ENCODE measurements at places on chromosomes 7 and 10.
A peak's percentile ranks its signal among the peaks of the same experiment; 100 is the strongest.

DNA sequence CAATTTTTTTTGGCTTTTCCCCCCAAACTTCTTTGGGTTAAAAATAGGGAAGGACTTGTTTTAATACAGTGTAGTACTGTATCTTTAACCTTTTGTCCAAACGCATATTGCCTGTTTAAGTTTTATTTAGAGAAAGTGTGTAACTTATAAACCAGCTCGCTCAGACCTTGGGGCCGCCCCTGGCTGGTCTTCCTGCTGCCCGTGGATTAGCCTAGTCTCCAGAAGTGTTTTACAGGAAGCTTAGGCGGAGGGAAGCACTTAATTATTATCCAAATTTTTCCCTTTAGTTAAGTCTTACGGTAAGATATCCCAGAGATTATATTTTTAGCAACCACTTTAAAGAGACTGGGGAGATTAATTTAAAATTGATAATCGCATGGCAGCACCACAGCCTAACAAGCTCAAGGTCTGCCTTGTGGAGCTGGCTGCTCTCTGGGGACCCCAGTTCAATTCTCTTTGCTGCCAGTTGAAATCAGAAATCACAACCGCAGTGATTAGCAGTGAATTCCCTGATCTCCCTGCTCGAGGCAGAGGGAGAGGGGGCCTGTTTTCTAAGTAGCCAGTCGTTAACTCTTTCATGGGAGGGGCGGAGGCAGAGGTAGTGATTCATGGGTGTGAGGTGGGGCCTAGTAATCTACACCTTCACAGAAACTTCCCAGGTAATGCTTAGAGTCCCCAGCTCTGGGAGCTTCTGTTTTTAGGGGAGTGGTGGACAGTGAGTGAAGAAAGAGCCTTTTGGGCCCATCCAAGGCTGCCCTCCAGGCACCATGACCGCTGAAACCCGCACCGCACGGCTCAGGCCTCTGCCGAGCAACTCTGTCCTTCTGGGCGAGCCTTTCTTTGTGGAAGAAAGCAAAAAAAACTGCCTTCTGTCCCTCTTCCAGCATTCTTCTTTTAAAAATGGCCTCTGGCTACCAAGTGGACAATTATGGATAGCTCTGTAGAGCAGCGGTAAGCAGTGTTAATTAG is 548.7 kb upstream of the GALNT17 start:
- DNase-seq: no peak

DNA sequence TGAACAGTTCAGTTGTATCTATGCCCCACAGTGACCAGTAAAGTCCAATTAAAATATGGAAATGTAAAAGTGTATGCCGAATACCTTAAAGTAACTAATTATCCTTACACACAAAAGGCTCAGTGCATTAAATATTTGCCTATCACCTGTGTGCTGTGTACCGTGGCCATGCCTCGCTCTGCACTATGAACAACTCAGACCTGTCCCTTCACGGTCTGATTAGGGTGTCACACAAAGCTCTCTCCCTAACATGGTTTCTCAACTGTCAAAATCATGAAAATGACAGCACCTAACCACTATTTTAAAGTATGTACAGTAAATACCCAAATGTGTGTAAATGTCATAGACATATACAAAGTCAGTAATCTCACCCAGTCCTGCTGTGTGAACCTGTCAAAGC is 43.1 kb downstream of the STK17A start:
- DNase-seq: no peak

GRCh38 chr7:66837007-66837406 is 84.0 kb upstream of the TMEM248 start:
- peak; percentile 30 for DNase-seq

- no peak for DNase-seq
Observed at GRCh38 chr10:6247041-6247712, 44.4 kb downstream of the PFKFB3 start.

- DNase-seq: no peak
Observed at GRCh38 chr7:81029511-81029910, 110.7 kb upstream of the SEMA3C start.

DNA sequence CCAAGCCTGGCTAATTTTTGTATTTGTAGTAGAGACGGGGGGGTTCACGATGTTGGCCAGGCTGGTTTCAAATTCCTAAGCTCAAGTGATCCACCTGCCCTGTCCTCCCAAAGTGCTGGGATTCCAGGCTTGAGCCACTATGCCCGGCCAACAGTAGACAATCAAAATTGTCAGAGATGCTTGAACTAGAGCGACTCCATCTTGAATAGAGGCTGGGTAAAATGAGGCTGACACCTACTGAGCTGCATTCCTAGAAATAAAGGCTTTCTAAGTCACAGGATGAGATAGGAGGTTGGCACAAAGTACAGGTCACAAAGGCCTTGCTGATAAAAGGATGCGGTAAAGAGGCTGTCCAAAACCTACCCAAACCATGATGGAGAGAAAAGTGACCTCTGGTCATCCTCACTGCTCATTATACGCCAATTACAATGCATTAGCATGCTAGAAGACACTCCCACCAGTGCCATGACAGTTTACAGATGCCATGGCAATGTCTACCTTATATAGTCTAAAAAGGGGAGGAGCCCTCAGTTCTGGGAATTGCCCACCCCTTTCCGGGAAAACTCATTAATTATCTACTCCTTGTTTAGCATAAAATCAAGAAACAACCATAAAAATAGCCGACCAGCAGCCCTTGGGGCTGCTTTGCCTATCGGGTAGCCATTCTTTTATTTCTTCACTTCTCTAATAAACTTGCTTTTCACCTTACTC is 134.5 kb downstream of the BAMBI start:
- no peak for DNase-seq

DNA sequence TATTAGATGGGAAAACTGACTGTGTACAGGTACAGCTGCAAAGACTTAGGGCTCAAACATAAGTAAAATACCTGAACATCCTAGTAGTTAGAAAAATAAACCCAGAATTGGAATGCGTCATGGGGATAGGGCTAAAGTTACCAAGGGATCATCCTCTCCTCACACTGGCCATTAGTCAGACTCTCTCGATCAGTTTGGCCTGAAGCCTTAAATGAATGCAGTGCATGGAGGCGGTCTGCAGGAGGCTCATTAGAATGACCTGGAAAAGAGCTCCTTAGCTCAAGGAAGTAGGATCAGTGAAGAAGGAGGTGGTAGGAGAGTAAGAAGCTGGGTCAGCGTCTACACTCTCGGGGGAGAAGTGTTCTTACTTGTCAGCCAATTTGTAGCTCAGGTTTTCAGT is 35.3 kb downstream of the DENND2A start:
- DNase-seq: peak; percentile 57

- no peak for DNase-seq
Observed at GRCh38 chr7:130941322-130942210, 207.6 kb upstream of the KLF14 start.

DNA sequence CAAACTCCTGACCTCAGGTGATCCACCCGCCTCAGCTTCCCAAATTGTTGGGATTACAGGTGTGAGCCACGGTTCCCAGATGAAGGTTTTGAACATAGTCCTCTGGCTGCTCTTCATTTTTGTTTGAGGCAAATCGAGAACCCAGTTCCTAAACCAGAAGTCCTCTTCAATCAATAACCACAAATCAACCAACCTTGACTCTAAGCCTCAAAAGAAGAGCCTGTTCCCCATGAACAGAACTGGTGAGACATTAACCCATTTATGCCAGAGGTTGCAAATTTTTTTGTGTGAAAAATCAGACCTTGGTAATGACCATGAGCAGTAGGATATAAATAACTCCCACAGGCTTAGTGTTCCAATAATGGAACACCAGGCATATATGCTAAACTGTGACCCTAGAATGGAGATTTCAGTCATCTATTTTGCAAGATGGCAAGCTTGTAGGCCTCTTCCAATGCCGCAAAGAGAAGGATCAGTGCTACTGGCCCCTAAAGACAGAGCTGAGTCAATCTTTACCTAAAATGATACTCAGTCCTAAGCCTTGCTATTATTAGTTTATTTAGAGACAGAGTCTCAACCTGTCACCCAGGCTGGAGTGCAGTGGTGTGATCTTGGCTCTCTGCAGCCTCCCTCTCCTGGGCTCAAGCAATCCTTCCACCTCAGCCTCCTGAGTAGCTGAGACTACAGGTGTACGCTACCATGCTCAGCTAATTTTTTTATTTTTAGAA is 15.9 kb downstream of the KPNA7 start:
- DNase-seq: no peak

DNA sequence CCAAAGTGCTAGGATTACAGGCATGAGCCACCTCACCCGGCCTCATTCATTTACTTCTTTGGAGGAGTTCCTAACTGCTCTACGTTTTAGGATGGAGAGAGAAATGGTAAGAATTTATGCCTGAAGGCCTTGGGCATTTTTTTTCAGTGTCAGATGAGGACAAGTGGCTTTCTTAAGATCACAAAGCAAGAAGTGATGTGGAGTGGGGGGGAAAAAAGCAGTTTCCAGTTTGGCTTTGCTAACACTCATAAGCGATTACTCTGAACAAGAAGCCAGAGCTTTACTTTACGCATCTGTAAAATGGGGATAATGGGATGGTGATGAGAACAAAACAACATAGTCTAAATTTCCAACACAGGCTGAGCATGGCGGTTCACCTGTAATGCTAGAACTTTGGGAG is 2.6 kb upstream of the PPIA start:
- DNase-seq: peak; percentile 35

- peak; percentile 61 for DNase-seq
Observed at GRCh38 chr10:17782921-17783665, 26.1 kb upstream of the MRC1 start.

DNA sequence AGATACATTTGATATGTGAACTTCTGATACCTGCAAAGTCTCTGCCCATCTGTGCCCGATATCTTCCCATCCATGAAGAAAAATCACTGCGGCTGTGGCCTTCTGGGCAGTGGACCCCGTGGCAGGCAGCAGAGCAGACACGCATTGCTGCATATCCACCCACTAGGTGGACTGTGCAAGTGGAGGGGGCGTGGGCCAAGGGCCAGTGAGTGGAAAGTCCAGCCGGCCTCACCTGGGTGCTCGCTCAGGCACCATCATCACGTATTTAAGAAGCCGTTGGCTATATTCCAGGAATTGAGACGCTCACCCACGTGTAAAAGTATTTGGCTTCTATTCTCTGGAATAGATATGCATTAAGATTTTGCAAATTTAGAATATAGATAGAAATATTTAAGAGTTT is 30.8 kb upstream of the SLC13A1 start:
- DNase-seq: no peak

- DNase-seq: no peak
Observed at GRCh38 chr7:141342621-141343408, 208.4 kb upstream of the AGK start.

DNA sequence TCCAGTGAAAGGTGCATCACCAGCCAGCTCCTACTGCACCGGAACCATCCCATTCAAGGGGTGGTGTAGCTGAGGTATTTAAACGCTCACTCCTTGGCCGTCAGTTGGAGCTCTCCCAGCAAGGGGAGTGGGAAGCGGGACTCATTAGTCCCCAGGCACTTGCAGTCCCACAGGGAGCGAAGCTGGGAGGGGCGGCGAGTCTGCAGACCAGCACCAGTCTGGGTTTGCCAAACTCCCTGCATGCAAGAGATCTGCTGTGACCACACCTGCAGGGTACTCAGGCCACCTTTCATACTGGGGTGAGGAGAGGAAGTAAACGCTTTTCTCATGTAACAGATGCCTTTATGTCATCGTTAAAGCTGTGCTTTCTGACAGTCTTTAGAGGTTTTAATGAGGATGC is 187.9 kb downstream of the PTPRN2 start:
- DNase-seq: no peak

GRCh38 chr10:24901686-24902399 is 50.6 kb downstream of the PRTFDC1 start:
- peak; percentile 98 for DNase-seq

- DNase-seq: no peak
Observed at GRCh38 chr10:132360766-132361447, 28.9 kb downstream of the LRRC27 start.

DNA sequence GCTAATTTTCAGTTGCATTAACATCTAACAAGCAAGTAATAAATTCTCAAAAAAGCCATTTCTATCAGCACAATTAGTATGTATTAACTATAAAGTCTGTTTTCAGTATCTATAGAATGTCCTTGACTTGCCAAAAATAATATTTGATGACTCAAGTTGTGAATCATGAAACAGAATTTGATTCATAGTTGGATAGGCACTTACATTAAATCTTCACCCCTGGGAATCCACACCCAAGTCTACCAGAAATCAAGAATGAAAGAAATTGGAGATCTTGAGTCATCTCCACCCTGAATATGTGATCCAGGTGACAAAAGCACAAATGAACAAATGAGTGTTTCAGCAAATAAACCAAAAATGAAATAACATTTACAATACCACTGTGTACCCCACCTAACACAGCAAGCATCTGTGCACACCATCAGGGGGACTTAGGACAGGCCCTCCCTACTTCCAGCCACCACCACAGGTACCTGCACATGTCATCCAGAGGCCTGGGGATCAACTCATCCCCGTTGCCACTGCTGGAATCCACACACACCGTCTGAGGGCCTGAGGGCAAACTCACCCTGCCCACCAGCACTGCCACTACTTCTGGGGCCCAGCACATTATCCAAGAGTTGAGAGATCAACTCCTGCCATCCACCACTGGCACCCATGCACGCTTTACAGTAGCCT is 160.1 kb downstream of the MTERF1 start:
- peak; percentile 87 for DNase-seq

DNA sequence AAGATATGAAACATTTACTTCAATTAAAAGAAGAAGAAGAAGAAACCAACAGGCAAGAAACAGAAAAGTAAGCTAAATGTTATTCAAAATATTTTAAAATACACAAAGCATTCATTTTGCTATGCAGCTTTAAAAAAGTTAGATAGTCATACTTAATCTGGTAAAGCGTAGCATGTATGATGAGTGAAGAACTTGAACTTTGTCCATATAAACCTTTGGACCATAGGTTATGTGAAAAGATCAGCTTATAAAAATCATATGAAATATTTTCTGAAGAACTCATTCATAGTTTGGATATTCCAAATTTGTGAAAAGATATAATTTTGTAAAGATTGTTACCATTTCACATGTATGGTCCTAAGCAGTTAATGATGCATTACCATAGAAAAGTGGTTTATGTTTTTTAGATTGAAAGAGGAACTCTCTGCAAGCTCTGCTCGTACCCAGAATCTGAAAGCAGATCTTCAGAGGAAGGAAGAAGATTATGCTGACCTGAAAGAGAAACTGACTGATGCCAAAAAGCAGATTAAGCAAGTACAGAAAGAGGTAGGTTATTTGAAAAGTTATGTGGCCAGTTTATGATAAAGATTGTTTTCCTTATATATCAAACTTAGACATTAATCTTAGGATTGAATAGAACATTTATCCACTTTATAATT is 37.3 kb downstream of the KIF20B start:
- DNase-seq: no peak
